ENCODE measurements at places on chromosomes 3 and 15.
A peak's percentile ranks its signal among the peaks of the same experiment; 100 is the strongest.

DNA sequence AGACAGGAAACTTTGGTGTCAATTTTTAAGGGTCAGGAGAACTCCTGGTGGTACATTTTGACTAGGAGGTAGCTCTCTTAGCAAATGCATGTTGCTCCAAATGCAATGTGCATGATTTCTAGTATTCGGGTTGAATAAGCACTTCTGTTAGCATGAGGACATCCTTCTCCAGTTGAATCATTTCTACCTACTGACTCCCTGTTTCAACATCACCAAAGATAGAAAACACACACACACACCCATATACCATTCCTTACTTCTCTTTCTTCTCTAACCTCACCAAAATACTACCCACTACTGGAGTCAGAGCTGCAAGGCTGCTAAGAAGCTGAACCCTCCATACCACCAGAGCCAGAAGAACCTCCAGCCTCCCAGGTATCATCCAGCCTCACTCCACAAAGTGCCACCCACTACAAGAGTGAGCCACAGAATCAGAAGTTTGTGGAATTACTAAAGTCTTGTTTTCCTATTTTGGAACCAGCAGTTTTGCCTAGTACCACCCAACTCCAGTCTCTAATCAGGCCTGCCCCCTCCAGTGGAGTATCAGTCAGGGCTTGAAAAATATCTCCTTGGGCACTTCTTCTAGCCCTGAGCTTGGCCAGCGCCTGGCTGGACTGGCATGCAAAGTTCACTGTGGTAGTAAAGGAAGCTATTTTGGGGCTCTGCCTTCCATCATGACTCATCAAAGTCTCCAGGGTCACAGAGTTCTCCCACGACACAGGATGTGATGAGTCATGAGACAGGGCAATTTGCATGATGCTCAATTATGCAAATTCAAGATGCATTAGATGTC lies 110.3 kb downstream of the CYP19A1 start:
- DNase-seq = peak; percentile 86

- DNase-seq = no peak
These were observed 433.8 kb upstream of the CBLB start for GRCh38 chr3:106302451-106303221.

DNA sequence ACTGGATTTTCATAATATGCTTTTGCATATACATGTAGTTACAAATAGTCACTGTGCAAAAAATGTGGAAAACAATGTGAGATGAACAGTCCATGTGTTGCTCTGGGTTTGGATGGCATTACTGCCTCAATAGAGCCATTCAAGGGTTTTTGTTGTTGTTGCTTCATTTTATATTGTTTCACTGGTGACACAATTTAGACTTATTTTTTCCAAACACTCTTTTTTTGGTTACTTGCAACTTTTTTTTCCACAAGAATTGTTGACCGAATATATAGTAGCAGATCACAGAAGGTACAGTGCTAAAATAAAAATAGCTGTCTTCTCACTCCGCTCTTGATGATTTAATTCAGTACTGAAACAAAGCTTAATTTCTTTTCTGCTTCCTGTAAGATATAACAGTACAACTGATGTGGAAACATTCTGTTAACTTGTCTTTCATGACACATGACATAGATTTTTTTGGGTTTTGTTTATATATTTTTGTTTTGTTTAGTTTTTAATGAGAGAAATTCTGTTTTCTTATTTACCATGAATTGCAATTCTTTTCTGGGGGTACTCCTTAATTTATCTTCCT lies 618.6 kb downstream of the NAALADL2 start:
- no peak for DNase-seq

- DNase-seq = no peak
These were observed 5.2 kb downstream of the GLCE start for GRCh38 chr15:69165637-69166025.

DNA sequence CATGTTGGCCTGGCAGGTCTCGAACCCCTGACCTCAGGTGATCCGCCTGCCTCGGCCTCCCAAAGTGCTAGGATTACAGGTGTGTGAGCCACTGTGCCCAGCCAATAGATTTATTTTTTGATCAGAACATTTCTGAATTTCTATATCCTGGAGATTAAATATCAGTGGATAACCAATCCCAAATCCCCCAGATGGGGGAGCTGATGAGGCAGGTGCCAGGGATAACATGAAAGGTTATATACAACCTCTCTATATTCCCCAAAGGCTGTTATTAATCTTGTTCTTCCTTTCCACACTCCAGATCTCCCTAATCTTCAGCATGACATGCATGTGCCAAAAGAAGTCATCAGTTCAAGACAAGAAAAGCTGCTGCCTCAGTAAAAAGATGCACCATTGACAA lies 112.3 kb downstream of the WDR76 start:
- peak; percentile 36 for DNase-seq

DNA sequence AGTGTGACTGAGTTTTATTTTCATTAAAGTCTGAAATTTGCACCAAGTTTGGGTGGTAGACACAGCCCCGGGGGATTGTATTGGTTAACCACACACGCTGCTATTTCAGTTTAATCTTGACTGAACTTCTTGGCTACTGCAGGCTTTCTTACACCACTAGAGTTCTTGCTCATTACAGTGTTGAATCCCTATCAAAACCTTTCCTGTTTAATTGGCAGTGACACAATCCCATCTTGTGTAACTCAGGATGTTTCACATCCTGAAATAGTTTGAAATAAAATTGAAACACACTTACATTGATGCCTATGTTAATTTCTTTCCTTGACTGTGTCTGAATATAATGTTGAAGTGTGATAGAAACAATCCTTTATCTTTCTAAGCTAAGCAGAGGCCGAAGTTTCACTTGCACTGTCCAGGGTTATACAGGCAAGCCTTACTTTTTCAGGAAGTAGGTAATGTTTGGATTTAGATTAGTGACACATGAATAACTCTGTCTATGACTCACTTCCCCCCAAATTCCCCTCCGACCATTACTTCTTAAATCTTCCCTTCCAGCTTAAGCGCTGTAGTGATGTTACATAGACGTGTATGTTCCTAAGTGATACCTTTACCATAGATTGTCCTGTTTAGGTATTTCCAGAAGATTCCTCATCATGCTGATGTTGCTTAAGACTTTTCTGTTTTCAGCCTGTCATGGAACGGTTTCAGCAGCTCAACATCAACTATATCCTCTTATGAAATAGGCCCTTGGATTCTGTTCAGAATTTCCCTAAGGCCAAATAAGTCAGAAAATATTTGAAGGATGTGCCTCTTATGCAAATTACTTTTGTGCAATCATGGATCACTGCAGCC lies 16.8 kb downstream of the ATG7 start:
- DNase-seq = peak; percentile 85

DNA sequence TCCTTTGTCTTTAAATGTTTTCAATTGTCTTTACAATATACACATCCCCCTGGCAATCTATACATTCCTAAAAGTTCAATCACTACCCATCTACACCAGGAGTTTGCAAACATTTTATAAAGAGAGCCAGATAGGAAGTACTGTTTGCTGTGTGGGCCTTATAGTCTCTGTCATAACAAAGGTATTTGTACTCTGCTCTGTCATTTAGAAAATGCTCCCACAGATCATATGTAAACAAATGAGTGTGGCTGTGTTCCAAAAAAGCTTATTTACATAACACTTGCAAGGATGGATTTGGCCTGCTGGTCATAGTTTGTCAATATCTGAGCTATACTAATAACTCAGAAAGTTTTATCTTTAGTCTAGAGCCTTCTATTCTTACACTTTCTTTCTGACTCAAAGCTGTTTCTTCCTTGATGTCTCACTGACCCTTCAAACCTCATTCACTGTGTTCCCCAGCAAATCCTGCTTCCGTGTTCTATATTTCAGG lies 511.9 kb downstream of the GBE1 start:
- DNase-seq = peak; percentile 66

All from adipocyte (in vitro differentiated cells).